ENCODE measurements at places on chromosomes 3 and 15.

GRCh38 chr3:184488577-184488976 lies 73.0 kb upstream of the EPHB3 start:
- no peak for DNase-seq

DNA sequence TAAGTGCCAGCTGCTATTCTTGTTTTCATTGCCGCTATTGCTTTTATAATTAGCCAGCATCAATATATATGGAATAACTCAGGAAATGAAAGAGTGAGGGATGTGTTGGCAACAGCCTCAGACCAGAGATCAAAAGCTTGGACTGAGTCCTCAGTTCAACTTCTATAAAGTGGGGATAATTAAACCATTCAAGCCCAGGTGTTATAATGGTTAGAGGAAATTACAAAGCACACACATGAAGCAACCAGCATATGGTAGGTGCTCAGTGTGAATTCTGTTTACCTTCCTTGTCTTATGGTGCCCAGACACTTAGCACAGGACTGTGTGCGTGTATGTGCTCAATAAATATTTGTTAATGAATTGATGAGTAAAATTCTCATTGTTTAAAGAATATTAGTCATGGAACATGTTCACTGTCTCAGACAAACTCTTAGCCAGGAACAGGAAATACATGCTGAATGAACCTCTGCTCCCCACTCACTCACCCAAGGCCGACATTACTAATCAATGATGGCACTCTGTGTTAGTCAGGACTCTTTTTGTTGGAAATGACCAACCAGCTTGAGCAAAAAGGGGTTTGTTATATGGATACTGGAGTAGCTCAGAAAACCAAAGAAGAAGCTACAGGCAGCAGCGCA lies 16.7 kb upstream of the CCDC174 start:
- DNase-seq = no peak

DNA sequence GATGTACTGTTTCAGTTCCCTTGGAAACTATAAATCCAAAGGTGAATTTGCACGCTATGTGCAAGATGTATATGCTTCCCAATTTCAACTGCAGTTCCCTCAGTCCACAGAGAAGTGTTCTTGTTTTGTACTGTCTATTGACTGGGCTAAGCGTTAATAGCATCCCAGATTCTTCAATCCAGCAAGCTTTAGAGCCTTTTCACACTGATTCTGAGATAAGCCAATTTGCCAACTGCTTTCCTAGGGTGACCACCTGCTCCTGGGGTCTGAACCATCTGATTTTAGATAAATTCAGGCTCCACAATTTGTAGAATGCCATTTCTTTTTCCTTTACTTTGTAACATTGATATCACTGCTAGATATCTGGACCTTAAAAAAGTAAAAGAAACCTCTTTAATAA lies 340.1 kb downstream of the PTPRG start:
- no peak for DNase-seq

DNA sequence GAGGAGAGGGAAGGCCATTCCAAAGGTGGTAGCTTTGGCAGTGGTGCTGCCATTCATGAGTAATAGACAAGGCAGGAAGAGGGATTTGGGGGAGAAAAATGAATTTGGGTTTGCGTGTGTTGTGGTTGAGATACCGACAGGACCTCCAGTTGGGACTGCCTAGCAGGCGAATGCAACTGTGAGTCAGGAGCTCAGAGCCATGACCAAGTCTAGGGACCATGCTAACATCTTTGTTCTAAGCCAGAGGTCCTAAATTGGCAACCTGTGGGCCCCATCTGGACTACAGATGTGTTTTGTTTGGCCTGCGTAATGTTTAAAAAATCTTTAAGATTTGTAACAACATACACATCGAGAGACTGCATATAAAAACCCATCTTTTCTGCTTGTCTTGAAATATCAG lies 61.6 kb downstream of the SAMMSON start:
- DNase-seq = no peak

GRCh38 chr3:105316331-105316730 lies 50.4 kb upstream of the ALCAM start:
- DNase-seq = no peak

DNA sequence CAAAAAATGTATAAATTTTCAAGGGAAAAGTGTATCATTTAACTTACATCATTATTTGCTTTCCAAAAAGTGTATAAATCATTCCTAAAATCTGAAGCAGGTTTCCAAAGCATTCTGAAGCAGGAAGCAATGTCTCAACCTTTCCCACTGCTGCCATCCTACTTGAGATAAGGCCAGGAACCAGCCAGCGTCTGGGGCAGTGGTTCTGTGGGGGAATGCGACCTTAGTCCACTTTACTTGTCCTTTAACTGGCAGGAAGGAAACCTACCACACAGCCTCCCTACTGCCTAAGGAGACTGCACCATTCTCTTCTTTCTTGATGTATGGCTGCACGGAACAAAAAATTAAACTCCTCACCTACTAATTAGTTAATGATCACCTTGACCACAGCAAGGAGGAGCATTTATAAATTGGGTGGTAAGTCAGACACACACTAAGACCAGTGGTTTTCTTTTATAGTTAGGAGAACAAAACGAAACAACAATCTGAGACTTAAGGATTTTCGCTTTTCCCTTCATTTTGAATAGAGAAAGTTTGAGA lies 3.7 kb downstream of the SORD start:
- no peak for DNase-seq

DNA sequence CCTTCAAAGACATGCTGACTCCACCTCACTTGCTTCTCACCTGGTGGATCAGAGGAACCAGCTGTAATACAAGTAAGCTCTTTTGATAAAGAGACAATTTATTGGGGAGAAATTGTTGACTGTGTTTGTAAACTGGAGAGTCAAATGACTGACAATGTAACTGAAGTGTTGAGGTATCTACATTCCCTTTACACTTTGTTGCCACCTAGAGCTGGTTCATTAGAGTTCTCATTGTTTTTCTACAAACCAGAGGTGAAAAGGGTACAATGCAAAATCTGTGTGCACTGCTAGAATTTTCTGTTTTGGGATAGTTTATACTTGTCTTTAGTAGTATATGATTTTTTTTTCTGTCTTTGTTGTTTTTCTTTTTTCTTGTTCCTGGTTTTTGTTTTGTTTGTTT lies 8.7 kb upstream of the LRRC58 start:
- DNase-seq = no peak
